Fibroblast of the aortic adventitia (primary cell): ENCODE measurements at places on chromosomes 13 and 19. TPM values are rescaled to one million over a fixed set of nuclear protein-coding genes. Genes with fewer than 3 reads are reported as not detected.

The EXOC3L2 gene
- total RNA-seq, result under 0.01 TPM in 1 of 2 replicates, not detected in the other

The EPS8L1 gene
- 0.63 and 1.5 TPM in 2 replicates for total RNA-seq

The C1QTNF9 gene
- total RNA-seq, result not detected in 2 replicates

The CNN1 gene
- 2.2 and 4.2 TPM in 2 replicates for total RNA-seq

The PSG2 gene
- 0.27 TPM in 1 of 2 replicates, not detected in the other for total RNA-seq

The GPC5 gene
- total RNA-seq, result 0.18 TPM in 1 of 2 replicates, not detected in the other

The ZNF575 gene
- 0.63 TPM in 1 of 2 replicates, not detected in the other for total RNA-seq

The SLC1A6 gene
- total RNA-seq, result not detected in 2 replicates

The PLK5 gene
- not detected in 2 replicates for total RNA-seq

The COX7A1 gene
- 5.4 and 17.0 TPM in 2 replicates for total RNA-seq

The ZNF491 gene
- total RNA-seq, result 0.99 and 2.9 TPM in 2 replicates

DNA sequence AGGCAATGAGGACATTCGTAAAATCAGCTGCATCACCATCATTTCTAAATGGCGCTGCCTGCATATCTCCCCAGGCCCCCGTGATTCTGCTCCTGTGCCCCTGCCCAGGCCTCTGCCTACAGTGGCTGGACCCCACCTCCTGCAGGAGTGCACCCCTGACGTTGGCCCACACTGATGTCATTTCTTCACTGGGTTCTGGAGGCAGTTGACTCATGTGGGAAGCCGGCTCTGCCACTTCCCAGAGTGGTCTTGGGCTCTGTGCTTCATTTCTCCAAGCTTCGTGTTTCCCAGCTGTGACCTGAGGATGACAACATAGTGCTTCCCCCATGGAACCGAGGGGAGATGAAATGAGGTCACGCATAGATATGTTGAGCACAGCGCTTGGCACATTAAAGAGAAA lies 19.9 kb downstream of the CCNE1 start:
- DNase-seq, result no peak

DNA sequence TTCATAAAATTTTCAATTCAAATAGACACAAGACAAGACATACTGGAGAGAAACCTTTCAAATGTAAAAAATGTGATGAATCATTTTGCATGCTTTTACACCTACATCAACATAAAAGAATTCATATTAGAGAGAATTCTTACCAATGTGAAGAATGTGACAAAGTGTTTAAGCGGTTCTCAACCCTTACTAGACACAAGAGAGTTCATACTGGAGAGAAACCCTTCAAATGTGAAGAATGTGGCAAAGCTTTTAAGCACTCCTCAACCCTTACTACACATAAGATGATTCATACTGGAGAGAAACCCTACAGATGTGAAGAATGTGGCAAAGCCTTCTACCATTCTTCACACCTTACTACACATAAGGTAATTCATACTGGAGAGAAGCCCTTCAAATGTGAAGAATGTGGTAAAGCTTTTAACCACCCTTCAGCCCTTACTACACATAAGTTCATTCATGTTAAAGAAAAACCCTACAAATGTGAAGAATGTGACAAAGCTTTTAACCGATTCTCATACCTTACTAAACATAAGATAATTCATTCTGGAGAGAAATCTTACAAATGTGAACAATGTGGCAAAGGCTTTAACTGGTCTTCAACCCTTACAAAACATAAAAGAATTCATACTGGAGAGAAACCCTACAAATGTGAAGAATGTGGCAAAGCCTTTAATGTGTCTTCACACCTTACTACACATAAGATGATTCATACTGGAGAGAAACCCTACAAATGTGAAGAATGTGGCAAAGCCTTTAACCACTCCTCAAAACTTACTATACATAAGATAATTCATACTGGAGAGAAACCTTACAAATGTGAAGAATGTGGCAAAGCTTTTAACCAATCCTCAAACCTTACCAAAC lies 24.6 kb upstream of the ZNF431 start:
- DNase-seq, result no peak

DNA sequence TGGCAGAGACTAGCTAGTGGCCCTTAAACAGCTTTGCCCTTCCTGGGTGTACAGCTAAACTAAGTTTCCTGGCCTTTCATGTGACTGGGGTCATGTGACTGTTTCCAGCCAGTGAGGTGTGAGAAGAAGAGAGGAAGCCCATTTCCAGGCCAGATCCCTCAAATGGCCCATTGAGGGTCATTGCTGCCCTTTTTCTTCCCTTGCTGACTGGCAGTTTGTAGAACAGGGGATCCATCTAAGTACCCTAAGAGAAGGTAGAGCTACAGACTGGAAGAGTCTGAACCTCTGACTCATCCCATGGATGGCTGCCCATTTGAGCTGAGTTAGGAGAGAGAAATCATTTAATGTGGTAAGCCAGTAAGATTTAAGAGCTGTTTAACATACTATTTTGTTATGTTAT lies 2.8 kb downstream of the SWSAP1 start:
- DNase-seq, result peak; percentile 91

DNA sequence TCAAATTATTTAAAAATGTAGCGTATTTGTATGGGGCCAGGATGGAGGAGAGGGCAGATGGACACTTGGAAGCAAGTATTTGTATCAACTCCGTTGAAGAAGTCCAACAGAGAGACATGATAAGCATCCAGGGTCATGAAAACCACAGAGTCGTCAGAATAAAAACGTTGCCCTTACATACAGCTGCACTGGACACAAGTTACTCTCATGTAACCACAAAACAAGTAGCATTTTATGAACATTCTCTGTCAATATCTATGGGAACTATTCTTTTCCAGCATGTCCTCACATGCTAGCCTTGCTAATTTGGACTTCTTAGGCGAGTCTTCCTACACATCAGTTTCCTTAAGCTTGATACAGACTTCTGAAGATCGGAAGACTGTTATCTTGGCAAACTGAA lies 35.0 kb downstream of the EFNB2 start:
- DNase-seq, result no peak

DNA sequence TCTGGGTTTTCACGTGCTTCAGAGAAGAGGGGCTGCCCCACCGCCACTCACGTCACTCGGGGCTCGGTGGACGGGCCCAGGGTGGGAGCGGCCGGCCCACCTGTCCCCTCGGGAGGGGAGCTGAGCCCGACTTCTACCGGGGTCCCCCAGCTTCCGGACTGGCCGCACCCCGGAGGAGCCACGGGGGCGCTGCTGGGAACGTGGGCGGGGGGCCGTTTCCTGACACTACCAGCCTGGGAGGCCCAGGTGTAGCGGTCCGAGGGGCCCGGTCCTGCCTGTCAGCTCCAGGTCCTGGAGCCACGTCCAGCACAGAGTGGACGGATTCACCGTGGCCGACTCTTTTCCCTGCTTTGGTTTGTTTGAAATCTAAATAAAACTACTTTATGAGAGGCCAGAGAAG lies 2.2 kb upstream of the GZMM start:
- DNase-seq, result no peak

DNA sequence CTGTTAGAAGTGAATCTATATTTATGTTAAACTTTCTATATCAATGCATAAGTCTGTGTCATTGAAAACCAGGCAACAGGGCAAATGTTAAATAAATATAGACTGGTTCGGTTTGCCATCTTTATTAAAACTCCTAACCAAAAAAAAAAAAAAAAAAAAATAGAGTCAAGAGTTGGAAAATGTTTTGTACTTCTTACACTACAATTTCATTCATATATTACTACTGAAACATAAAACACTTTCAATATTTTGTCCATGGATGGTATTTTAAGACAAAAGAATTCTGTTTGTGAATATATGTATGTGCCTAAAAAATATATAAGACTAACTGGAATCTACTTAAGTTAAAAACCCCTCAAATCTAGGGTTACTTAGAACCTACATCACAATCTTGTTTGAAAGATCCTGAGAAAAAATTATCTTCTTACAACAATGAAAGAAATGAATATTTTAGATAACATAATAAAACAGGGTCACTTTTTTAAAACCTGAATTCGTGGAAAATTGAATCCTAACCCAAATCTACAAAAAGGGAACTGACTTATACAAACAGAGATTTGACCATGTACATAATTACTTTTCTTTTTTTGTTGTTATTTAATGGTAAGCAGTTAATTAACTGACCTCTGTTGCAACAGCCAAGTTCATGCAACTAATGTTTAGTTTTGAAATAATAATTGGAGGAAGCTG lies 5.1 kb downstream of the DACH1 start:
- DNase-seq, result no peak

- no peak for DNase-seq
These were observed 562.5 kb downstream of the EFNB2 start for GRCh38 chr13:105972811-105973590.

DNA sequence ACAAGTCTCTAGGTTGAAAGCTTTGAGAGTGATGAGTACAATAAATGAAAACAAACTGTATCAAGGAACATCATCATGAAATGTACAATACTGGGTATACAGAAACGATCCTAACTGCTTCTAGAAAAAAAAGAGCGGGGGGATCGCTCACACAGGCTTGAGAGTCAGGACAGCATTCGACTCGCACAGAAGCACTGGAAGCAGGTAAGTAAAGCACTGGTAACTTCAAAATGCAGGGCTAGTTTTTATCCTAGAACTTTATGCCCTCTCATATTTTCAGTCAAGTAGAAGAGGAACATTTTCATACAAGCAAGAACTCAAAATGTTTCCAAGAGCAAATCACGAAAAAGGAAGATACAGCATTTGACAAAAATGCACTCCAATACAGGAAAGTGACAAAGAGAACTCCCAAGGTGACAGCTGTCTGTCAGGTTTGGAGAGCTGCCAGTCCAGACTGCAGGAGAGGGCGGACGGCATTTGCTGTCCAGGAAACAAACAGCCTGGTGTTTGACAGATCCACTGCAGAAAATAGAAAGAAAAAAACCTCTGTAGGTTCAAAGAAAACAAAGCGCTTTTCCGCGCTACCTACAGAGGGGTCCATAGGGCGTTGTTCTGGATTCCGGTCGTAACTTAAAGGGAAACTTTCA lies 58.2 kb upstream of the XPO4 start:
- no peak for DNase-seq

GRCh38 chr13:58908019-58908679 lies 1255.6 kb downstream of the DIAPH3 start:
- DNase-seq, result no peak

GRCh38 chr19:4507804-4508203 lies 10.5 kb downstream of the PLIN4 start:
- DNase-seq, result no peak

GRCh38 chr19:48085076-48085475 lies 25.5 kb downstream of the PLA2G4C start:
- DNase-seq, result no peak

- peak; percentile 75 for DNase-seq
These were observed 20.8 kb downstream of the NOVA2 start for GRCh38 chr19:45952686-45953505.

DNA sequence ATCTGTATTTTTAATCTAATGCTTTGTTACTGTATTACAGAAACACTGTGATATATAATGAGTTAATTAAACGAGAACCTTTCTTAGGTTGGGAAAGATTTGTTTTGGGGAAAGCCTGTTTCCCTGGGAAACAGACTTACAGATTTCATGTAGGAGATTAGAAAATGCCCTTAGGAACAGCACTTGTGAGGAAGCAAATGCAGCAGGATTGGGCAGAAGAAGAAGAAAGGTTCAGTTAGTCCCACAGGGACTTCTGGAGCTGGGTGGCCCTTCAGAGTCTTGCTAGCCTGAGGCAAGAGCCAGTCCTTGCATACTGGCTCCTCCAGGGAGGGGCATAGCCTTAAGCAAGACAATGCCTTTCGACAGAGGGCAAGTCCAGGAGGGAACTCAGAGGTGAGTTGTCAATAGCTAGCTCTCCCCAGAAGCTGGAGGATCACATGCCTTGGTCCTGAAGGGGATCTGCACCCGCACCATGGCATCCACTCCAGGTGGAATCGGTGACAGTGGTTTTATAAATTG lies 36.8 kb downstream of the N4BP2L1 start:
- DNase-seq, result no peak

- no peak for DNase-seq
These were observed 5.8 kb upstream of the DAPK3 start for GRCh38 chr19:3976495-3977241.

GRCh38 chr13:48938308-48938943 lies 37.3 kb upstream of the FNDC3A start:
- no peak for DNase-seq

DNA sequence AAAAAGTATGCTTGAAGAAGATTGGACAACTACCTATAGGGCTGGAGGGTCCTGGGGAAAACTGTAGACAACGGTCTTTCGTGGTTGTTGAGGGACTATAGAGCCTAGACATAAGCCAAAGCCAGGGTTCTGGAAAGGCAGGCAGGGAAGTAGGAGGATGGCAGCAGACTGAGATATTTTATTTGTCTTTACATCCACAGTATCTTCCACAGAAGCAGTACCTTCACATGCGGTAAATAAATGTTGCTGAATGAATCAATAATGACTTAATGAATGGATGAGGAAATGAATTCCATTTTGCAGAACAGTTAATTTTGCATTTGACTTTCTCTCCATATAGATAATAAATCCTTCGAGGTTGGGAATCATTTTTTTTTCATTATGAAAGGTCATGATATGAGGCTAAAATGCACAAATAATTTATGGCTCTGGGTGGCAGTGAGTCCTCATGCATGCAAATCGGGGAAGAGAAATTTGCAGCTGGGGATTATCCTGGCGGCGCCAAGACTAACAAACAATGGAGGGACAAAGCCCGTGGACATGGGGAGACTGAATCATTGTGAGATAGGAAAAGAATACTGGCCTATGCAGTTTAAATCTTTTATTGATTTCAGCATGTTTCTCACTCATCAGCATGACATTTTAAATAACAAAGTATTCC lies 102.0 kb downstream of the ERCC5 start:
- peak; percentile 2 for DNase-seq

GRCh38 chr19:50315773-50316448 lies 13.3 kb downstream of the KCNC3 start:
- DNase-seq, result no peak
